ENCODE measurements at places on chromosomes 2 and 18.
A peak's percentile ranks its signal among the peaks of the same experiment; 100 is the strongest.

DNA sequence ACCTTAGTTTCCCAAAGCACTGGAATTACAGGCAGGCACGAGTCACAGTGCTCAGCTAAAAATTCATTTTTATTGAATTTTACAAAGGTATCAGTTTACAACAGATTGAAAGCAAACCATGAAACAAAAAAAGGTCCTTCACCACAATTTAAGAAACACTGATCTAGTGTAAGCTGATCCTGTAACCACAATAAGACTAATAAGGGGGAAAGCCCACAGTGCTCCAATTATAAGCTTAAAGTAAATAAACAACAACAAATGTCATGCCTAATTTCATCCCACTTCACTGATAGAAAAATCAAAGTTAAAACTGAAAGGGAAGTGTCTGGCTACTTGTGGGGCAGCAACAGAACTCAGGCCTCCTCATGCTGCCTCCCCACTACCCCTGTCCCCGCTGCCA lies 49.2 kb downstream of the ICA1L start:
- DNase-seq = no peak

- no peak for DNase-seq
Measured at GRCh38 chr18:12839057-12839525, 44.9 kb downstream of the PTPN2 start.

- no peak for DNase-seq
Measured at GRCh38 chr18:75121266-75121665, 87.7 kb downstream of the PTGR3 start.

DNA sequence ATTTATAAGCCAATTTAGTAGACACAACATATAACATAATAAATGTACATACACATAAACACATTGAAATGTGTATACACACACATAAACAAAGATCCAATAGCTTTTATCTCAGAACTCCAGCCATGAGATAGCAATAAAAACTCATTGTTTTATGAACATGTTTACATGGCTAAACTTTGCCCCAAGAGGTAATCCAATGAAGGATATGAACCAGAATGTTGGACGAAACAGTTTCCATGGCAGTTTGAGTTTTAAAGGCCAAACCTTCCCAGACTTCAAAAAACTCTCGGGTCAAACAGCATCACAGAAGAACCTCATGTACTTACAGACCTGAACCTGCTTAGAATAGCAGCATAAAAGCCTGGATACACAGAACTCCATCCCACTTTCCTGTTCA lies 97.2 kb upstream of the WDR75 start:
- no peak for DNase-seq

DNA sequence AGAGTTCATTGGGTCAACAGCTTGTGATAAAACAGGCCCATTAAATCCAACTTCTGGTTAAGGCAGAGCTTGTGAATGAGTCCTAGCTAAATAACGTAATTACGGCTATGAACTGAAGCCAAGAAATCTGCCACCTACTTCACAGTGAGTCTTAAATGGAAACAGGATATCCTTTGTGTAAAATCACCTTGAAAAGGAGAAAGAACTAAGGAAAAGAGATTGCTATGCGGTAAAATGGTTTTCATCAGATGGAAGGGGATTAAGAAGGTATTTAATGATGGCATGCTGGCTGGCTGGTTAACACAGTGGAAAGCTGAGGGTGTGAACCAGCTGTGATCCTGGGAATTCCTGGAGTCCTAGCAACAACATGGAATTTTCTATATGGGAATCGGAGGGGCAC lies 156.6 kb downstream of the DOK6 start:
- DNase-seq = no peak

- no peak for DNase-seq
Measured at GRCh38 chr2:204274991-204275390, 270.3 kb upstream of the PARD3B start.

DNA sequence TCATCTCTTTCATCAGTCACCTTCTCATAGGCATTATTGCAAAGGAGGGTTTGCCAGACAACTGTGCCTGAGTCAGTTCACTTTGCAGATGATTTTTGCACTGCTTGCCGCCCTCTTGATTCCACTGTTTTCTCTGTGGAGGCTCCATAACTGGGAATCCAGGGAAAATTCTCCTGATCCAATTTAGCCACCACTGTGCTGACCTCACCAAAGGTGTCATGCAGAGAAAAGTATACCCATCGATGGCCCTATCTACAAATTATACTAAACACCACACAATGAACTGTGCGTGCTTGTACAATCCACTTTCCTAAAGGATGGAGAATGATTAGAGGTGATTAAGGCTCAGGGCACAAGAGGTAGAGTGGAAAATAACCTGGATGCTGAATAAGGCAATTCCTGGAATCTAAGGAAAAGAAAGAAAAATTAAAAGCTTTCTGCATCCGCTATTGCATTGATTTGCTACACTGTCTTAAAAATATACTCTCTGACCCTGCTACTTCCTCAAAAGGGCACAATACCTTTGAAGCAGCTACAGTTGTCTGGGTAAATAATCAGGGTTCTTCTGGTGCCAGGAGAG lies 409.4 kb downstream of the RIT2 start:
- no peak for DNase-seq

DNA sequence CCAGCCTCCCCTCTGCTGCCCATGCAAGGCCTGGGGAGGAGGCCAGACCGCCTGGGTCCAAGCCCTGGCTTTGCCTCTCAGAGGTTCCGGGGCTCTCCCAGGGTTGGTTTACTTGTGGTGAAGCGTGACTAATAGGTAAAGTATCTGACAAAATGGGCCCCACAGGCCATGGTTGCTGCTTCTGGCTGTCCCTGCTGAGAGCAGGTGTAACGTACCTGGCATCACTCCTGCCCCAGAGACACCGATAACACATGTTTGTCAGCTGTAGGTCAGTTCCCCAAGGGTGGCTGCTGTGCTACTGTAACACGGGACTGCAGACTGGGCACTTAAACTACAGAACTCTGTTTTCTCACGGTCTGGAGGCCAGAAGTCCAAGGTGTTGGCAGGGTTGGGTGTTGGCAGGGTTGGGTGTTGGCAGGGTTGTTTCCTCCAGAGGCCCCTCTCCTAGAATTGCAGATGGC lies 34.1 kb downstream of the ODC1 start:
- DNase-seq = no peak

DNA sequence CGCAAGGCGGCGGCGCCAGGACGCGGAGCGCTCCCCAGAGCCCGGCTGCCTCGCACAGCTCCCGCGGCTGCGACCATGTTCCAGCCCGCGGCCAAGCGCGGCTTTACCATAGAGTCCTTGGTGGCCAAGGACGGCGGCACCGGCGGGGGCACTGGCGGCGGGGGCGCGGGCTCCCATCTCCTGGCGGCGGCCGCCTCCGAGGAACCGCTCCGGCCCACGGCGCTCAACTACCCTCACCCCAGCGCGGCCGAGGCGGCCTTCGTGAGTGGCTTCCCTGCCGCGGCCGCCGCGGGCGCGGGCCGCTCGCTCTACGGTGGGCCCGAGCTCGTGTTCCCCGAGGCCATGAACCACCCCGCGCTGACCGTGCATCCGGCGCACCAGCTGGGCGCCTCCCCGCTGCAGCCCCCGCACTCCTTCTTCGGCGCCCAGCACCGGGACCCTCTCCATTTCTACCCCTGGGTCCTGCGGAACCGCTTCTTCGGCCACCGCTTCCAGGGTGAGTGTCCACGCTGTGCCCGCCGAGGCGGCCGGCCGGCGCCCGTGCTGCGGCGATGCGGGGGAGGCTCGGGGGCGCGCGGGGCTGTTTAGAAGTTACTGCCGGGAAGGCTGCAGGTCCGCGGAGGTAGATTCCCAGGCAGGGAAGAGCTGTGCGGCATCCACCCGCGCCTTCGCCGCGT lies 696 bp downstream of the EMX1 start:
- no peak for DNase-seq

- DNase-seq = no peak
Measured at GRCh38 chr18:12072996-12073395, 20.6 kb upstream of the ANKRD62 start.

DNA sequence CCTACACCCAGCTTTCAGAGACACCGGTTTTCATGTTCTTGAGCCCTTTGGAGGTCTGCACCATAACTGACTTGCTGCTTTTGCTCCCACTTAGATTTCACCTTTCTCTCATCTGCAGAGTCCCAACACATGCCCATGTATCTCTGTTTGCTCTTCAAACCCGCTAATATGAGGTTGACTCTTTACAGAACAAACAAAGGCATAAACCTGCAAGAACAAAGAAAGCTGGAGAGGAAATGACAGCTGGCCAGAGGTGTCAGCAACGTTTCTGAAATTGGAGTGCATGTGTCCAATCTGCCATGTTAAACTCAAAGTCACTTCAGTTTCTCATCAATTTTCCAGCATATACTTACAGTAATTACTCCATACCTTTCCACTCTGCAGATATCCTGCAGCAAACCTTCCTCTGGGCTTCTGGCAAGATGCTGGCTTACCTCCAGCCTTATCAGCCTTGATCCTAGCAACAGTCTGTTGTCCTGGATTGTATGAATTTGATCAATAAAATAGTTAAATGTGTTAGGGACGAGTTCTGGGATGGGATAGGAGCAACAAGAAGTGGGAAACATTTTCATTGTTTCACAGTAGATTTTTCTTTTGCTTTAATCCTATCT lies 157.4 kb downstream of the FHOD3 start:
- DNase-seq = no peak

GRCh38 chr2:28080911-28081310 lies 190.4 kb downstream of the BABAM2 start:
- DNase-seq = peak; percentile 95

DNA sequence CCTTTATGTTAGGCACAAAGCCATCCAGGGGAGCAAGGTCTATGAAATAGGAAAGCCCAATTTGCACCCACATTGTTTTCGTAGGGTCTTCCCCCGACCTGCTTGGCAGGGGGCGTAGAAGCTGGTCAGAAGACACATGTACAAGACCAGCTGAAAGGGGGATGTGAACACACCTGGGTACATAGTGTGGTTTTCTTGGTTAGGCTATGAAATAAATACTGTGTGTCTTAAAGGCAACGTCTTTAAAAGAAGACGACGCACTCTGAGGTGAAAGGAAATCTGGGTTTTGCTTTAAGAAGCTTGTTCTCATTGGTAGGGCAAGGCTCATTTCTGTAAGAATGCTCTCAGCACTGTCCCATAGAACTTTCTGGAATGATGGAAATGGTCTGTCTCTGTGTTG lies 60.0 kb upstream of the KLF7 start:
- no peak for DNase-seq

GRCh38 chr18:22398464-22398863 lies 19.3 kb downstream of the CTAGE1 start:
- DNase-seq = no peak

- no peak for DNase-seq
Measured at GRCh38 chr2:18047896-18048657, 169.6 kb downstream of the KCNS3 start.

GRCh38 chr2:135709992-135710391 lies 31.7 kb upstream of the UBXN4 start:
- DNase-seq = no peak

DNA sequence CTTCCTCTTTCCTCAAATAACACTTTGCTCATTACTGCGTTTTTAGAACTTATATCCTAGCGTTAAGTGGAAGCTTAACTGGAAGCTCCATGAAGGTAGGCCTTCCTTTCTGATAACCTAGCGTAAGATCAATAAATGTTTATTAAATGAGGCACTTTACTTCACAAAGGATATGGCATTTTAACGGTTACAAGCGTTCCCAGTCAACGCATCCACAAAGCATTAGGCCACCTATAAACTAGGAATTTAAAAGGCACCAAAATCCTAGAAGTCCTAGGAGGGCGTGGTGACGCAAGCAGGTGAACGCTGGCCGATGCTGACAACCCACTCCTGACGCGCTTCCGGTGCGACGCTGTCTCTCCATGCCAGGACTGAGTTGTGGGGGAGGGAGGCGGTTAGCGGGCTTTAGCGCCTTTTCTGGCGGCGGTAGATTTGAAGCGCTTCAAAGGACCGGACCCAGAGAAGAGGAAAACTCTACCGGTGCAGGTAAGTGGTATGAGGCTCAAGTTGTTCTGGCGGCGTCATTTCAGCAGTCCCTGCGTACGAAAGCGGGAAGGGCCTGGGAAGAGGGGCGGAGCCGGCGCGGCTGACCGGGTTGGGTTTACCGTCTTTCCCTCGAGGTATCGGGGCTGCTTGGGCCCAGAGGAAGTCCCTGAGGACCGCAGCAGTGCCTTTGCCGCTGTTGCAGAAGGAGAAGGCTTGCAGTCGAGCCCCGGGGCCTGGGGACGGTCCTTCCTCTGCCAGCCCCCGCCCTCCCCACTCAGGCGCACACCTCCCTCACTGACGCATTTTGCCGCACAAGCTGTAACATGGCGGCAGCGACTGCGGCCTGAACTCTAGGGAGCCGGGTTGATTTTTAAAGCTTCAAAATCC lies at the start of gene PPIG:
TSS of gene PPIG (plus strand) at position 347 of the 873 bp plus-strand sequence. CDS start 19,691 bp downstream, outside the sequence.
- DNase-seq = peak; percentile 78

DNA sequence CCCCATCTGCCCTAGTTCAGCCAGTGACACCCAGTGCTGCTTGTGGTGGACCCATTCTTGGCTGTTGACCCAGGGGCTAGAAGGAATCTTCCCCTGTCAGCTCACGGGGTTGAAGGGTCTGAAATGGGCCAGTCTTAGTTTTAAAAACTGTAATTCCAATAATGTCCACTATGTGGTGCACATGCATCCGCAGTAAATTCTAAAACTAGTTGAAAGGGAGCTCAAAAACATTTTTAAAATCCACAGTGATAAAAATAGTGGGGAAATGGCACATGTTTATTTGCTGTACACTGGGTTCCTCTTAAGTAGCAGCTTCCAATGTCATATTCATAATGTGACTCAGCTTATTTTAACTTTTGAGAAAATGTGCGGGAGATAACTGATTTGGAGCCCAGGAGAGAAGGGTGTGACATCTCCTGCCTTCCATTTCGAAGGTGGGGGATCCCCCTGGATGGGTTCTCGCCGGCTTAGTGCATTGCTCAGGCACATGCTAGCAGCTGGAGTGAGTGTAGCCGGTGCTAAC lies 32.8 kb downstream of the GRHL1 start:
- no peak for DNase-seq

DNA sequence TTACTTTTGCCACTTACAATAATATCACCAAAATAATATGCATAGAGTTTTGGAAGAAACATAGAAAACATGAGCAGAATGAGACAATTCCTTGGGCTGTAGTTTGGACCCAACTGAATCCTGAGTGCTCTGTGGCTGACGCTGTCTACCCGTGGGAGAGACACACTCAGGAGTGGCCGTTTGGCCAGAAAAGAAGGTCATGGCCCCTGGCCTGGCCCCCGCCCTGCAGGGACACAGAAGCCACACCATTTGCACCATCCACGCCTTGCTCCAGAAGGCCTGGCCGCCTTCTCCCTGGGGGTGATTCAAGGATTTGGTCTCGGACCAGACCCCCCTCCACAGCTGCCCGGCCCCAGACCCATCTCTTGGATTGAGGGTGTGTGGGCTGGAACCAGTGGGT lies 6.4 kb upstream of the D2HGDH start:
- DNase-seq = no peak

- no peak for DNase-seq
Measured at GRCh38 chr2:4424153-4424552, 720.8 kb downstream of the DCDC2C start.

GRCh38 chr2:71796174-71796593 lies 342.8 kb downstream of the DYSF start:
- DNase-seq = peak; percentile 46

GRCh38 chr2:53028225-53028624 lies 739.4 kb upstream of the CHAC2 start:
- peak; percentile 72 for DNase-seq

Measured in fibroblast of skin of left quadriceps (primary cell).